ENCODE measurements at places on chromosomes 2 and 18.

- DNase-seq: no peak
Observed at GRCh38 chr2:105999211-105999989, 194.7 kb downstream of the UXS1 start.

DNA sequence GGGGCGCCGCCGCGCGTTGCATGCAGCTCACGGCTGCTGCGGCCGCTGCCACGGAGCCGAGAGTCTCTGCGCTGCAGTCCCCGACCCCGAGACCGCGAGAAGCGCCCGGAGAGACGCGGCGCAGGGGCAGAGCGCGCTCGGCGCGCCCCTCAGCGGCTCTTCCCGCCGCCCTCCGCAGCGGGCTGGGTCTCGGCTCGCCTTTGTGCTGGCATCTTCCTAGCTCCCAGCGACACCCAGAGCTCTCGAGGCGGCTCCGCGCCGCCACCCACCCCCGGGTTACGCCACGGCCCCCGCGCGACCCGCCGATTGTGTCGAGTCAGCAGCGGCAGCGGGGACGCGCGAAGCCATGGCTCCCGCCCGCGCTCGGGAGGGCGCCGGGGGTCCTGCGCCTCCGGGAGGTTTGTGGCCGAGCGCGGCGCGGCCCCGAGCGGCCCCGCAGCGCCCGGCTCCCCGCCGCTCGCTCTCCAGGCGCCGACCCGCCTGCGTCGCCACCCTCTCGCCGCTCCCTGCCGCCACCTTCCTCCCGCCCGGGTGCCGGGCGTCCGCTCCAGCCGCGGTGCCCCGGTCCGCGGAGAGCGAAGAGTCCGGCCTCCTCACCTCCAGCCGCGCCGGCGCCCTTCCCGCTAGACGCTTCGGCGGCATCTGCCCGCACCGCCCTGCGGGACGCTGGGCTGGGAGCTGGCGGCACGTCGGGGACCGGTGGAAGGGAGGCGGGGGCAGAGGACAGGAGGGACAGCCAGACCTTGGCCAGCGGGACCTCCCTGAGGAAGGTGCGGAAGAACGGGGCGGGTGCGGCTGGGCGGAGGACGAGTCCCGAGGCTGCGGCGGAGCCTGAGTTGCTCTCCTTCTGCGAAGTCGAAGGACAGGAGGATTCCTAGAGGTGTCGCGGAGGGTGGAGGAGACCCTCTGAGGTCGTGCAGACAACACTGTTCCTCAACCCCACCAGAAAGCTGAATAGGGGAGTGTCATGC, 46.3 kb upstream of the CCDC150 start:
- peak; percentile 63 for DNase-seq

DNA sequence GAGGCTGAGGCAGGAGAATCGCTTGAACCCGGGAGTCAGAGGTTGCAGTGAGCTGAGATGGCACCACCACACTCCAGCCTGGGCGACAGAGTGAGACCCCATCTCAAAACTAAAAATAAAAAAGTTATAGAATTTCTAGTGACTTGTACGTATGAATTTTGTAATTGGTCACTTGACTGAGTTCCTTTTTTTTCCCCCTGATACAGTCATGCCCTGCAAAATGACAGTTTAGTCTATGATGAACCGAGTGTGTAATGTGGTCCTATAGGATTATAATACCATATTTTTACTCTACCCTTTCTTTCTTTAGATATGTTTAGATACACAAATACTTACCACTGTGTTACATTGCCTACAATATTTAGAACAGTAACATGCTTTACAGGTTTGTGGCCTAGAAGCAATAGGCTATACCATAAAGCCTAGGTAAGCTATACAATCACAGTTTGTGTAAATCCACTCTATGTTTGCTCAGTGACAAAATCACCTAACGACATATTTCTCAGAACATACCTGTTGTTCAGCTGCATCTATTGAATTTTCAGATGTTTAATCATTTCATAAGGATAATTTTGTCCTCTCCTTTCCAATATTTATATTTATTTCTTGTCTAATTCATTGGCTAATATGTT, 25.4 kb downstream of the SOCS6 start:
- DNase-seq: no peak

- no peak for DNase-seq
Observed at GRCh38 chr18:65215865-65216466, 534.8 kb upstream of the CDH7 start.

- peak; percentile 94 for DNase-seq
Observed at GRCh38 chr2:64876137-64876647, 113.0 kb upstream of the SLC1A4 start.

DNA sequence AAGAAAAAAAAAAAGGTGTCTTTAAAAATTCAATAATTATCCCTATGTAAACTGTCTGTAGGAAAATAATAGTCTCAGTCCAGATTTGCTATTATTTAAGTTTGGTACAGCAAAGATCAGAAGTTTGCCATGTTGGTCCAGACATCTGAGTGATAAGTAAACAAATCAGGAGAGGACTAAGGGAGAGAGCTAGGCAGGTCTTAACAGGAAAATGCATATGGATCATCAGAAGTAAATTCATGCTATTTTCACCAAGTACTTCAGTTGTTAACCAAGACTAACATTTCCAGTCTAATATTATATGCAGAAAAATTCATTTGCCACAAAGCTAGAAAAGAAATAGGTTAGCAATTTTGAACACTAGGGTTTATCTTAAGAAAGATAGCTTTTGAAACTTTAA, 95.0 kb upstream of the STK17B start:
- DNase-seq: no peak

DNA sequence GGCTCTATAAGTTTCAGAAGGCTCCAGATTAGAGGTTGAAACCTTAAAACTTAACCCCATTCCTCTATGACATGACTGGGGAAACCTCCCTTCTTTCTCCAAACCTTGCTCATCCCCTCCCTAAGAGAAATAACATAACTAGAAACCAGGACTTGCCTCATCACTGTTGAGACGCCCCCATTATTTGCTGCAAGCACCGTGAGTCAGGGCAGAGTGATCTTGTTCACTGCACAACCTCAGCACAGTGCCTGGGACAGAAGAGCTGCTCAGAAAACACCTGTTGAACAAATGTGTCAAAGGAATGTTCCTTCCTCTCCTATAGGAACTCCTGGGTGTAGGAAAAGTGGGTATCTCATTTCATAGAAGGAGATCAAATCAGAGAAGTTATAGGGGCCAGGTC, 132.7 kb upstream of the CTAGE1 start:
- DNase-seq: peak; percentile 10

DNA sequence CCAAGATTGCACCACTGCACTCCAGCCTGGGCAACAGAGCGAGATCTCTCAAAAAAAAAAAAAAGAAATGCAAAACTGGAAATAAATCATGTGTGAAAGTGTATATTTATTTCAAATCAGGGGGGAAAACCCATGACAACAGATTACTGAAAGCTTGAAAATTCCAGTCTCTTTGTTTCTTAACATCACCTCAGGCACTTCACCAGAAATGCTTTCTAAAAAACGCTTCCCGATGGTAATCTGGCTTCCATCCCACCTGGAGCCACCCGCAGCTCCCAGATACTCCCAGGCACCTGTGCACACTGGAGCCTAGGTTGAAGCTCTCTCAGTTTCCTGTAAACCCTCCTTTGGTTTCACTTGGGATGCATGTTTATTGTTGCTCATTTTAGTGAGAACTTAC, 7.2 kb upstream of the ITGB6 start:
- DNase-seq: no peak

- no peak for DNase-seq
Observed at GRCh38 chr2:162155093-162155492, 3.0 kb upstream of the GCG start.

GRCh38 chr2:45802499-45803138, 151.1 kb downstream of the PRKCE start:
- DNase-seq: no peak

DNA sequence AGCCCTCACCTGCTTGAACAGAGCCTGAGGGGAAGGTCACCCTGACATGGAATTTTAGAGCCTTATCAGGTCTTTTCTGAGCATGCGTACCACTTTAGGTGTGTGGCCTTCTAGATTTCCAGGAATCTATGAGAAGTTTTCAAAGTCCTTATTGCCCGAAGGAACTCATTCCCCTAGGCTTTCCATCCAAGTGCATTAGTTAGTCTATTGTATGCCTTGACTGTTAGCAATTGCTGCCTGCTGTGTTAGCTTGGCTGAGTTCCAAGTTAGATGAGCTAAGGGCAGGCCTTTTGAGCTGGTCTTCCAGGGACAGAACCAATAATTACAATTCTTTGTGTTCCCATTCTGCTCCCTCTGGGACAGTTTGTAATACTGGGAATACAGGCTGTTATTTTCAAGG, 30.8 kb upstream of the PUM2 start:
- peak; percentile 42 for DNase-seq

DNA sequence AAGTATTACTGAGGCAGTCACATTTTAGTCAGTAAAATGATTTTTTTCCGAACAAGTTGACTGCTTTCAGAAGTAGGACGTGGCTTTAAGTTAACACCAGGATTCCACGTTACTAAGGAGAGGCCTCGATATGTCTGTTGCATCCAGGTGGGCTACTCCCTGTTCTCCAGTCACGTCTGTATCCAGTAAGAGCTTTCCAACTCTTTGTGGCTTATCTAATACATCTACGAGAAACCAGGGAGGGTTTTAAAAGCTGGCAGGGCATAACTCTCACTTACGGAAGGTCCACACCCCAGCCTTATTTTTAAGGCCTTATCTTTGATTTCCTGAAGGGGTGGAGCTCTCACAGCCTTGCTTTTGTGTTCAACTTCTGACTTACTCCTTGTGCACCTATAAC, 99.2 kb downstream of the SLC8A1 start:
- DNase-seq: no peak

- DNase-seq: peak; percentile 13
Observed at GRCh38 chr18:6784046-6784445, 54.5 kb downstream of the ARHGAP28 start.

DNA sequence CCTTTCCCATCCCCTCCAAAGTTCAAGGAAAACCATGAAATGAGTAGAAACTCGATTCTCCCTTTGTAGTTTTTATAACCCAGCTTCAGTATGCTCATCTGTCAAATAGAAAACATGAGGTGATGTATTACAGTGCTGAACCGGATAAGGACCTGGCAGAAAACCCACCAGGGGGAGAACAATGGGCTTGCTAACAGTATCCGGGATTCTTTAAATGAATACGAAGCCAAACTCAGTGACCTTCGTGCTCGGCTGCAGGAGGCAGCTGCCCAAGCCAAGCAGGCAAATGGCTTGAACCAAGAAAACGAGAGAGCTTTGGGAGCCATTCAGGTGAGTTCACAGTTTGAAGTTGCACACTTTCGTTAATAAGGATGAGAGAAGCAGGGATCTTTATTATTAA, 113.6 kb upstream of the TTC39C start:
- no peak for DNase-seq
